H7 (cell line): ENCODE measurements at places on chromosomes 2 and 18. TPM values are rescaled to one million over a fixed set of nuclear protein-coding genes. Genes with fewer than 3 reads are reported as not detected.
A peak's percentile ranks its signal among the peaks of the same experiment; 100 is the strongest.

Gene SALL3
- 60.0 and 96.6 TPM in 2 replicates for total RNA-seq

Gene RUFY4
- not detected in 2 replicates for total RNA-seq

Gene SKA1
- total RNA-seq = 29.2 and 33.9 TPM in 2 replicates

Gene ACMSD
- total RNA-seq = not detected in 2 replicates

Gene KLHL14
- total RNA-seq = 2.5 and 7.4 TPM in 2 replicates

Gene G6PC2
- total RNA-seq = not detected in 2 replicates

DNA sequence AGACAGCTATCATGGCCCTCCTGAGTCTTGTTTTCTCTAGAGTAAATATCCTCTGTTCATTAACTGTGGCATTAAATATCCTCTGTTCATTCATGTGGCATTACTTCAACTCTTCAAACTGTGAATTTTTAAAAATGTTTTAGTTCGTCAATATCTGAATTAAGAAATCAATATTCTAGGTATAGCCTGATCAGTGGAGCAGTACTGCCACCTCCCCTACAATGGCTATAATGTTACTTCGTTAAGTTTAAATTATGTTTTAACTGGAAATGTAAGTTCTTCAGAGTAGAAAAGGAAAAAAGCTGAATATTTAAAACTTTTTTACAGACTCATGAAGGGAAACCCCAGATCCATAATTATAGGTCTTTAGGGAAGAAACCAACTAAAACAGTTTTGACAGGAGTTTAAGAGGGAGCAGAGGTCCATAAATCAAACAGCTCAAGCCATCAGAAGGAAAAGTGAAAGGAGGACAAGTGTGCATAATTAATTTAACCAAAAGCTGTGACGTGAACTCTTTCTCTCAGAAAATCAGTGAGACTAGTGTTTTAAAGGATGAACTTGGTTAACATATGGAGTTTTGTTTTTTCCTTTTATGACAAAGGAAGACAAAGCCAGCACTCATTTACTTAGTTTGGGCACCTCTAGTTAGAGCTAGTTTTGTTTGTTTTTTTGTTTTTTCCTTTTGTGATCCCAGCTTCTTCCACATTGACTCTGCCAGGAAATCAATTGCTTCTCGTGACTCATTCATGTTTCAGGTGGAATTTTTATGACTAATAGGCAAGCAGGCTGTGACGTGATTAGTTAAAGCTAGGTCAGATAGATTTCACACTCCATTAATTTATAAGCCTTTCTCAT is 44.9 kb downstream of the RBBP8 start:
- DNase-seq = no peak

DNA sequence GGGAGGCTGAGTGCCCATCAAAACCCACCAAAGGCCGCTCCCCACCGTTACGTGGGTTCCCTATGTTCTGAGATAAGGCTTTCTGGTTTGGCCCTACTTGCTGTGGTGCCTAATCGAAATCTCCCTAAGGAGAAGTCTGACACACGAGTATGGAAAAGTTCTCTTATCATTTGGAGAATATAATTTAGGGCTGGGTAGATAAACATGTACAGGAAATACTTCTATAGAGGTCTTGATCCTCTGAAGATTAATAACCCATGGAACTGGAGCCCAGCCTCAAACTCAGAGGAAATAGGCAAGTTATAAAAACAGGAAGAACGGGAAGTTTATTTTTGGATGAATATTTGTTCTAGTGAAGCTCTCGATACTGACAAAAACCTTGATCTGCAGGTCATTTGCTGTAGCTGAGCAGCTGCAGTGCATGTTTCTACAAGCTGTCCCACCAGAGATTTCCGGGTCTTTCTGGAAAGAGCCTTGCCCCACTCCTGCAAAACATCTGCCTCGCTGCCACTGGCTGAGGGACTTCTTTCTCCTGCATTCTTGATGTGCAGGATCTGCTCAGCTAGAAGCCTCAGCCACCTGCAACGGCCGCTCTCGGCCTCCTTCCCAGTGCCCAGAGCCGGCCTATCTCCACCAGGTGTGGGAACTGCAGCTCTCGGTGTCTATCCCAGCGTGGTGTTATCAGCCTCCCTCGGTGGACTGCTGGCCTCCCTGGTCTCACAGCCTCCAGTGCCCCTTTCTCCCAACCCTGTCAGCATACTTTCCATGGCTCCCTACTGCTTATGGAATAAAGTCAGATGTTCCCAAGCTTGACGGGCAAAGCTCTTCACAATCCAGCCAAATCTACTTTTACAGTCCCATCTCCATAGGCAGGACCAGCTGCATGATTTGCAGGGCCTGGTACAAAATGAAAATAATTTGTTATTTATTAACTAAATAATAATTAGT is 48.6 kb downstream of the SPRED2 start:
- no peak for DNase-seq

DNA sequence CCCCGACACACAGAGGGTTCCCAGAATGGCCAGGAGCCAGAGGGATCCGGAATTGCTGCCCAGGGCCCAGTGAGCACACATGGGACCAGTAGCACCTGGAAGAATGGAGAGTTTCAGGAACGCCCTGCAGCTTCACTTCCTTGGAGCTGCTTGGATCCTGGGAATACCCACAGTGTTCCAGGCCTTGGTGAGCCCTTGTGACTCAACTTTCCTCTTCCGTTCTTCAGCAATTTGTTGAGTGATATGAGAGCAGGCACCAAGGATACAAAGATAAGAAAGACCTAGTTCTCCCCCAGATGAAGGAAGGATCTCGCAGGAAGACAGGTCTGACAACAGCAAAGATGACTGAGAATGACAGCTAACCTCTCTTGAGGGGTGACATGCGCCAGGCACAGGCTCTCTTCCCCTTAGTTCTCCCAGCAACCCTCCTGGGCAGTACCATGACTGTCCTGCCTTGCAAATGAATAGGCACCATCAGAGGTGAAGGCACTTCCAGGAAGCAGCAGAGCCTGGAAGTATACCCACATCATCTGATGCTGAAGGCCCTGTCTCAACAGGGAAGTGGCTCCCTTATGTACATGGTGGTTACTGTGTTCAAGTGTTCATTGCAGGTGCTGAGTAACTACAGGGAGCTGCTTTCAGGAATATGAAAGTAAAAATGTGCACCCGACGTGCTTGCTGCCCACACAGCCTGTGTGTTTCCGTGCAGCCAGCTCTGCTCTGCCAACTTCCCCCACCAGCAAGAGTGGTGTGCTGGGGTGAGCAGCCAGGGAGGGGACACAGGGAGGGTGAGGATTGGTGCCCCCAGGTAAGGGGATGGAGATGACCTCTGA is 116.2 kb downstream of the STPG4 start:
- DNase-seq = no peak

DNA sequence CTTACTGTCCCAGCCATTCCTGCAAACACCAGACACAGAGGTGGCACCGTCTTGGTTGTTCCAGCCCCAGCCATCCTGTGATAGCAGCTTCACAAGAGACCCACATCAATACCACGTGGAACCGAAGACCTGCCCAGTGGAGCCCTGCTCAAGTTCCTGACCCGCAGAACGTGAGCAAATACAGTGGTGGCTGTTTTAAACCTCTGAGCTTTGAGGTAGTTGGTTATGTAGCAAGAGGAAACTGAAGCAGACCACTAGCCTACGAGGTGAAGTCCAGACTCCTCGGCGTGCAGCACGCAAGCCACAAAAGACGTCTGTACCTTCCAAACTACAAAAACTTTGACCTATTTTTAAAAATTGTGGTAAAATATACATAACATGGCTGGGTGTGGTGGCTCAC is 96.1 kb upstream of the ODC1 start:
- DNase-seq = no peak

- no peak for DNase-seq
These were observed 54.0 kb upstream of the SPP2 start for GRCh38 chr2:233996461-233996860.

- no peak for DNase-seq
These were observed 3.0 kb upstream of the MARCHF4 start for GRCh38 chr2:216375286-216375685.

DNA sequence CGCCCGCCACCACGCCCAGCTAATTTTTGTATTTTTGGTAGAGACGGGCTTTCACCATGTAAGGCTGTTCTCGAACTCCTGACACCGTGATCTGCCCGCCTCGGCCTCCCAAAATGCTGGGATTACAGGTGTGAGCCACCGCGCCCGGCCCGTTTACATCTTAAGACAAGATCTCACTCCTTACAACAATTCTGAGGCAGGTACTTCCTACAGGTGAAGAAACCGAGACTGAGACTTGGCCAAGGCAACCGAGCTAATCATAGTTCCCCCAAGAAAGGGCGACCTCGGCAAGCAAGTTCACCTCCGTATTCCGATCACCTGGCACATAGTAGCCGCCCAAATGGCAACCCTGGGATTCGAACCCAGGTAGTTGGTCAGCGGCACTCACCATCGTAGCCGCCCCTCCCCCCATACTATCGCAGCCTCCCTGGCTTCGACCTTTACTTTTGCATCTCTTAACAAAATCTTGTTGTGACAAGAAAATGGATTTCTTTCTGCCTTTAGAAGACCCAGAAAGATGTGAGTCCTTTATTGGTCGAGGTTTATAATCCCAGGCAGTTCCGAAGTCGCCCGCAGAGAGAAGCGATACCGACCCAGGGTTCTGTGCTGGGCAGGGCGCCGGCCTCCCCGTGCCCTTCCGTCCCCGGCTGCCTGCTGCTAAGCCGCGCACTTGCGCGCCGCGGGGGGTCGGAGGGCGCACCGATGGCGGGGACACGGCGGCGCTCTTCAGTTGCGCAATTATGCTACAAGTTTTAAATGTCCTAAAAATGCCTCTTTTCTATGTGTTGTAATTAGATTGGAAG is 1.1 kb upstream of the FZD5 start:
- peak; percentile 68 for DNase-seq

GRCh38 chr2:56379066-56379465 is 195.3 kb downstream of the CCDC85A start:
- no peak for DNase-seq

DNA sequence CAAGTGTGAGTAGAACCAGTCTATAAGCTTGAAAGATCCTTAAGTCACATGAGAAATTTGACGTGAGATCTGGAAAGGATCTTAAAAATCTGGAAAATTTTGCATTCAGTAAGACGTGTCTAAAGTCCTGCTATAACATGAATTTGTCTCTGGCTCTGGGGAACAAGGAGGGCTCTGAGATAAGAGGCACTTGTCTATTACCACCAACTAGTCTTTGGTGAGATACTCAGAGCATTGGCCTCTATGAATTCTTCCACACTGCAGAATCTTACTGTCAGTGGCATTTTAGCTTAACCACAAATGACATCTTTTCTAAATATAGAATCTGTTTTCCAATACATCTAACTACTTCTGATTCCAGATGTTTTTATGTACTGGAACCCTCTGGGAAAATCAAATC is 1504.5 kb downstream of the DPP10 start:
- no peak for DNase-seq

GRCh38 chr2:40317046-40317445 is 134.8 kb downstream of the SLC8A1 start:
- DNase-seq = no peak

DNA sequence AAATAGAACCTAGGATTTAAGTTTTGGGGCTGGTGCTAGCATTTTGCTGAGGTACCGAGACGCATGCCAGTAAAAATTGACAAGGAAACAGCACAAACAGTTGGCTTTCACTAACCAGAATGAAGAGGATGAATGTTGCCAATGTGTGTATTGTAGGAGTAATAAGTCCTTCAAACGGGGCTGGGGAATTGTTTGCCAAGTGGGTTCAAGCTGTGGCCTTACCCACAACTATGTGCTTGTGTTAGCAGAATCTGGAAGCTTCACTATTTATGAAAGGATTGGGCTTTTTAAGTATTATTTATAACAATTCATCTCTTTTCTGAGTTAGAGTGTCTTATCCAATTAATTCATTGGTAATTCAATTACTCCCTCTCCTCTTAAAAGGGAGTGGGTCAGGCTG is 15.0 kb upstream of the KIF5C start:
- no peak for DNase-seq

GRCh38 chr2:184302506-184302905 is 295.8 kb upstream of the ZNF804A start:
- no peak for DNase-seq

DNA sequence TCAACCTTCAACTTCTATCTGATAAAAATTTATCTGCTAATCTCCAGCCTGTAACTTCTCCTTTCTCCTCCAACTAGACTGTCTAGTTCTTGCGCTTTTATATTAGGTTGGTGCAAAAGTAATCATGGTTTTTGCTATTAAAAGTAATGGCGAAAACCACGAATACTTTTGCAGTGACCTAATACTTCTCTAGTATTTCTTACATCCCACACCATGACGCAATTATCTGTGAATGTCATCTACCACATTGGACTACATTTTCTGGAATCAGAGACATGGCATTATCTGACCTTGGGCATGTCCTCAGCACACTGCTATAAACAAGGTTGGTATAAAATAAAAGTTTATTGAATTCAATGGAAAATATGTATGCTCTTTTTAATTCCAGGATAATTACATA is 370.2 kb upstream of the LYPD1 start:
- DNase-seq = no peak

DNA sequence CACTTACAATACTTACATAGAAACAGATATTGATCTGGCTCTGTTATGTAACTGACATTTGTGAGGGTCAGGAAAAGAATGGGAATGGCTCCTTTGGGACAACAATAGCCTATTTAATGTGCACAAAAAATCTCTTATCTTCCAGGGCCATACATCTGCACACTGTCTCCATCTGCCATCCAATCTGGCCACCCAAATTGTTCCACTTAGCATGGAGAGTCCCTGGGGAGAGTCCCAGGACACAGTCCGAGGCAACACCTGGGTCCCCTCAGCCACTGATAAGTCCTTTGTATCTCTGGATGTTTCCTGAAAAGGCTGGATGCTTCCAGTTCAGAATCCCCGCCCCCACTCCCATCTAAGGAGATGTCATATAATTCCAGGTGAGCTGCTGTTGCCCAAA is 274.2 kb upstream of the NCKAP5 start:
- DNase-seq = peak; percentile 24

DNA sequence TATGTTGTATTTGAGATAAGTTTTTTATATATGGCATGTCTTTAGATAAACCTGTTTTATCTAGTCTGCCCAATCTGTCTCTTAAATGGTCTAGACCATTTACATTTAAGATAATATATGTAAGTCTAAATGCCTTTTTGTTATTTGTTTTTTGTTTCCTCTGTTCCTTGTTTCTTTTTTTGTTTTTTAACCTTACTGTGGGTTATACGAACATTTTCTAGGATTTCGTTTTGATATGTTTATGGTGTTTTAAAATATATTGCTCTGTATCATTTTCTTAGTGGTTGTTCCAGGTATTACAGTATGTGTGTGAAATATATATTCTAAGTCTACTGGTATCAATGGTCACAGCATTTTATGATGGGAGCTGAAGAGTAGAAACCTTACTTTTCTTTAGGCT is 13.3 kb downstream of the BCL2L11 start:
- no peak for DNase-seq

DNA sequence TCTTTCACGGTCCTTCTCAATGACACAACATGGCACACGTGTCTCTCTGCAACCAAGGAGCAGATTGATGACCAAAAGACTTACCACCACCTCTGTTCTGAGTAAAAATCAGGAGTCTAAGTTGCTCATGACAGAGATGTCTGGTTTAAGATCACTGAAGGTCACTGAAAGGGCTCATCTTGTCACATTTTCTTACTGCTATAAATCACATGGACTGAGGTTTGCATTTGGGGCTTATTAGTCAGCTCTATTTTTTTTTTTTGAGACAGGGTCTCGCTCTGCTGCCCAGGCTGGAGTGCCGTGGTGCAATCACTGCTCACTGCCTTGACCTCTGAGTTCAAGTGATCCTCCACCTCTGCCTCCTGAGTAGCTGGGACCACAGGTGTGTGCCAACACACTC is 19.4 kb downstream of the CFLAR start:
- no peak for DNase-seq

- DNase-seq = no peak
These were observed 22.2 kb upstream of the ETAA1 start for GRCh38 chr2:67374949-67375348.
